ENCODE measurements at places on chromosomes 3 and 15.

DNA sequence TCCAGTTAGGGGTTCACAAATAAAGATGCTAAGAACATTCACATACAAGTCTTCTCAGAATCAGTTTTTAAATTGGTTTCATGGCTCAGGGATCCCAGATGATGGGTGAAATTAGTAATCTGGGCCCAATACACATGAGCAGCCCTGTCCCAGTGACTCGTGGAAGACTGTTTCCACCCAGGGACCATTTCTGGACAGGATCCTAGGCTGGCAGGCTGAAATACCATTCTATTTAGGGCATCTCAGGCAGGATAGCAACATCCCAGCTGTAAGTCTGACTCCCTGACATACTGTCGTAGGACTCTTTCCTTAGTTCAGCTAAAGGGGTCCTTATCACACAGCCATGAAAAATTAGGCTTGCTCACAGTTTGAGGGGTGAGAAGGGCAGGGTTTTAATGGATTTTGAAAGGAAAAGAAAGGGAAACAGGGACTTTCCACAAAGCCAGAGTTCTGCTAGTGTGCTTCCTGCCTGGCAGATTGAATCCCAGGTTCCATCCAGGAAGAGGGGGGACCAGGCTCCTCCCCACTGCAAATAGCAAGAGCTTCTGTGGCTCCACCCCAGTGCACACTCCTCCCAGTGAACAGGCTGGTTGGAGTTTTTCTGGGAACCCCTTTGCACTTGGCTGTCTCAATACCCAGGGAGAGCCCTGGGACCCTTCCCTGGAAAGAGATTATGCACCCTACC, 41.3 kb upstream of the LYZL4 start:
- no peak for DNase-seq

- DNase-seq, result no peak
These were observed 765.3 kb downstream of the TBL1XR1 start for GRCh38 chr3:176431991-176432390.

GRCh38 chr3:170765419-170766078, 104.4 kb downstream of the RPL22L1 start:
- DNase-seq, result no peak

DNA sequence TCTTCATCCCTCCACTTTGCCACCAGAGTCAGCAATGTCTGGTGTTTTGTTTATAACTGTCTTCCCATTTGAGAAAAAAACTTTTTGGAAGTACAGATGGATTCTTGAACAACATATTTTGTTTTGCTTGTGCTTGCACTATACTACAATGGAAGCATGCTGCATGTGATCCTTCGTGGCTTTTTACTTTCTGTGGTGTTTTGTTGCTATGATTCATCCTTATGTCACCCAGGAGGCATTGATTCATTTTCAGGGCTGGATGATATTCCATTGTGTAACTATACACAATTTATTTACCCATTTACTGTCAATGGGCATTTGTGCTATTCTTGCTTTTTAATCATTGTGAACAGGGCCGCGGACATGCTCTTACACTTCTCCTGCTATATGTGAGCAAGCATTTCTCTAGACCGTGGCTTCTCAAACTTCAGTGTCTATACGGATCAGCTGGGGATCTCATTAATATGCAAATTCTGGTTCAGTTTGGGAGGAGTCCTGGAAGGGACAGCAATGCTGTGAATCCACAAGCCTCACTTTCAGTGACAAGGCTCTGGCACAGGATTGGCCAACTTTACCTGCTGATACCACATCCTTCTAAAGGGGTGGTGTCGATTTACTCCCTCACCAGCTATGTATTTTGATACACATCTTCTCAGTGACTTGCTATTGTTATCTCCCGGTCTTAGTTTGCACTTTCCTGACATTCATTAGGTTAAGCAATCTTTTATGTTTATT, 65.9 kb downstream of the POLR2M start:
- no peak for DNase-seq

- DNase-seq, result no peak
These were observed 262.1 kb upstream of the SATB1 start for GRCh38 chr3:18687286-18687685.

- no peak for DNase-seq
These were observed 91.7 kb upstream of the PDZRN3 start for GRCh38 chr3:73716418-73716817.

DNA sequence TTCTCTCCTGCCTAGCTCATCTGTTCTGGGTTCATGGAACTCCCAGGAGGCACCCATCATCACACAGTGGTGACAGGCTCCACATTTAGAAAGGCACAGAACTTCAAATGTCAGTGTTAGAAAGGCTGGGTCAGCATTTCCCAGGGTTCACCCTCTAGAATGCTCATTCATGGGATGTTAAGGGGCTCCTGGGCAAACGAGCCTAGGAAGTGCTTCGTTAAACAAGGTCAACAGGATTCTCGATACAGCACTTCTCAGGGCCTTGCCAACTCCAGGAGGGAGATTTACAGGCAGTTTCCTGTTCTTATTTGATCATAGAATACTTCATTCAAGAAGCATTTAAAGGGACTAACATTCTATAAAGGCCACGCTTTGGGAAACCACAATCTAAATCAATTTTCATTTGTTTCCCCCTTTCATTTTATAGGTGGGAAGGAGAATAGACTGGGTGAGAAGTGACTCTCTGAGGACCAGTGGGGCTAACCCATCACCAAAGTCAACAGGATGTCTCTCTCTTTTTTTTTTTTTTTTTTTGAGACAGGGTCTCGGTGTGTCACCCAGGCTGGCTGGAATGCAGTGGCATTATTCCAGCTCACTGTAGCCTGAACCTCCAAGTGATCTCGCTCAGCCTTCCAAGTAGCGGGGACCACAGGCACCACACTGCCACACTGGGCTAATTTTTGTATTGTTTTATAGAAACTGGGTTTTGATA, 14.3 kb downstream of the IGDCC4 start:
- no peak for DNase-seq

DNA sequence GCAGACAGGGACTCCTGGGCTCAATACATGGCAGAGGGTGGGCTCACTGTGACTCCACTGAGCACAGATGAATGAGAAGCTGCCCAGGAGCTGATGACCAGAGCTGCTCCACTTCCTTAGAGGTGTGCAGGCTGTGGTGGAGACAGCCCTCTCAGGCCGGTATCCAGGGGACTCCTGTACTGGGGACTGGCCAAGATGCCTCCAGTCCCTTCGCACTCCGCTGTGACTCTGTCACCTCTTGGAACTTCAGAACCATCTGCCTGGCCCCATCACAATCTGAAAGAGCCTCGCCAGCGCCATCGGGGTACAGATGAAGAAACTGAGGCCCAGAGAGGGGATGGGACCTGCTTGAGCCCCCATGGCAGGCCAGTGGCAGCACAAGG, 111.2 kb downstream of the ETFA start:
- no peak for DNase-seq

DNA sequence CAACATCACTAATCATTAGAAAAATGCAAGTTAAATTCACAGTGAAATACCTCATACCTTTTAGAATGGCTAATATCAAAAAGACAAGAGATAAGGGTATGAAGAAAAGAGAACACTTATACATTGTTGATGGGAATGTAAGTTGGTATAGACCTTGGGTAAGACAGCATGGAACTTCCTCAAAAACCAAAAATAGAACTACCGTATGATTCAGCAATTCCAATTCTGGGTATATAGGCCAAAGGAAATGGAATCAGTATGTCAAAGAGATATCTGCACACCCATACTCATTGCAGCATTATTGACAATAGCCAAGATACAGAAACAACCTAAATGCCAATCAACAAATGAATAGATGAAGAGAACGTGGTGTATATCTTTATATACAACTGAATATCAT, 166.8 kb upstream of the LRRN1 start:
- DNase-seq, result no peak

DNA sequence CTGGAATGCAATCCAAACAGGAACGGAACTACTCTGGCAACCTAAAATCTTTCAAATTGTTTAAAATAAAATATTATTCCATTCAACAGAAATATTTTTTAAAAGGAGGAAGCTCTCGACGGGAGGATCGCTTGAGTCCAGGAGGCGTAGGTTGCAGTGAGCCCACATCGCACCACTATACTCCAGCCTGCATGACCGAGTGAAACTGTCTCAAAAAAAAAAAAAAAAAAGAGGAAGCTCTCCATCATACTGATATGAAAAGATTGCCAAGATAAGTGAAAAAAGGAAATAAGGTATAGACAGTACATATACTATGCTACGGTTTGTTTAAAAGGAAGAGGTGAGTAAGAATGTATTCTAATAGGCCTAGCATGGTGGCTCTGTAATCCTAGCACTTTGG, 3.6 kb downstream of the RAD18 start:
- DNase-seq, result no peak

DNA sequence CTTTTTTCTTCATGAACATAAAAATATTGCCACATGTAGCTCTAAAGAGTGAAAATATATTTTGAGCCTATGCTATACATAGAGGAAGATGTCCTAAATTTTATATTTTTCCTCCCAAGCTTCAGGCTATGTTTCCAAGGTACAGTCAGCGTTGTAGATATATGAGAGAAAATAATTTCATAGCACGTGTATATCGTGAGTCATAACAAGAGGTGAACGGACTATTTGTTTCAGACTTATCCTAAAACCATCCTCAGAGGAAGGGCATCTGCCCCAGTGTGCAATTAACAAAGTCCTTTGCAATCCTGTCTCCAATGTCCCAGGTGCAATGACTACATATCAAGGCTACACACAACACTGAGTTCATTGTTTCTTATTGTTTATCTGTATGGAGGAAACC, 177.3 kb upstream of the ARRDC4 start:
- no peak for DNase-seq

DNA sequence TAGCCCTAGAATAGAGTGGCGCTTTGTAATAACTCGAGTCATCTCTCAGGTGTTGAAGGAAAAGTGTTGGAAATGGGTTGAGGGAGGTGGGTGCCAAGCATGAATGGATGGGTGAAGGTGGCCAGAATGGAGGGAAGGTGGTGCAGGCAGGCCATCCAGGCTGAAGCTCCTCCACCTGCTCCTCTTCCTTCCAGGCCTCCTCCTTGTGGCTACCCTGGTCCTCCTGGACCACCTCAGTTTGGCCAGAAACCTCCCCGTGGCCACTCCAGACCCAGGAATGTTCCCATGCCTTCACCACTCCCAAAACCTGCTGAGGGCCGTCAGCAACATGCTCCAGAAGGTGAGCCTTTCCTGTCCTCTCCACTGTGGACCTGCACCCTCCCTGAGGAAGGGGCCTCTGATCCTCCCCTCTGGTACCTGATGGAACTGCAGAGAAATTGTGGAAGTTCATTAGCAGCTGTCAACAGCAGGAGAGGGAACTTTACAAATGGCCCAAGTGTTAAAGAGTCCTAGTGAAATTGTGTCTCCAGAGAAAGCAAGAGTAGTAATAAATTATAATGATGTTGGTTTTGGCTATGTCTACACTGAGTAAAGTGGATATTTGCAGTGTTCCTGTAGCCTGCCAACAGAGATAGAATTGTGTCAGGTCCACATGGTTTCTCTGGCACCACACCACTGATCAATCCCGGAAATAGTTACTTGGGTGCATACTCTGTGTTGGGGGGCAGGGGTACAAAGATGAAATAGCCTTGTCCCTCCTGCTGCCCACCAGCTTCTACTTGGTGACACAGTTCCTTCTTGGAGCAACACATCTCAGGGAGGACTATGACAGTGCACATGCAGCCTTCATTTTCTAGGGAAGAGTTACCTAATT, 1.6 kb downstream of the IL12A start:
- peak; percentile 31 for DNase-seq

GRCh38 chr3:33989229-33989628, 190.8 kb downstream of the PDCD6IP start:
- DNase-seq, result no peak

GRCh38 chr15:59886441-59886840, 117.7 kb upstream of the FOXB1 start:
- no peak for DNase-seq

GRCh38 chr3:95474338-95474737, 1340.1 kb upstream of the EPHA6 start:
- no peak for DNase-seq

- no peak for DNase-seq
These were observed 16.0 kb downstream of the NR2F2 start for GRCh38 chr15:96346409-96346970.

DNA sequence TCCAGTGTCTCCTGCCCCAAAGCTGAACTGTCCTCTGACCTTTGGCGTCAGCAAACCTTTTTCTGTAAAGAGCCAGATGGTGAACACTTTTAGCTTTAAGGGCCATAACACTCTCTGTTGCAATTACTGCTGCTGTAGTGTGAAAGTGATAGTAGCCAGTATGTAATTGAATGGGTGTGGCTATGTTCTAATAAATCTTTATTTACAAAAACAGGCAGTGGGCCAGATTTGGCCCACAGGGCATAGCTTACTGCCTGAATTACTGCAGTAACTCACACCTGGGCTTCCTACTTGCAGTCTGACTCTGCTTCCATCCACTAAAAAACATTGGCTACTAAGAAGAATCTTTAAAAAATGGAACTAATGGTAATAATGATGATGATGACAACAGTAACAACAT, 68.0 kb upstream of the SLC6A11 start:
- no peak for DNase-seq

DNA sequence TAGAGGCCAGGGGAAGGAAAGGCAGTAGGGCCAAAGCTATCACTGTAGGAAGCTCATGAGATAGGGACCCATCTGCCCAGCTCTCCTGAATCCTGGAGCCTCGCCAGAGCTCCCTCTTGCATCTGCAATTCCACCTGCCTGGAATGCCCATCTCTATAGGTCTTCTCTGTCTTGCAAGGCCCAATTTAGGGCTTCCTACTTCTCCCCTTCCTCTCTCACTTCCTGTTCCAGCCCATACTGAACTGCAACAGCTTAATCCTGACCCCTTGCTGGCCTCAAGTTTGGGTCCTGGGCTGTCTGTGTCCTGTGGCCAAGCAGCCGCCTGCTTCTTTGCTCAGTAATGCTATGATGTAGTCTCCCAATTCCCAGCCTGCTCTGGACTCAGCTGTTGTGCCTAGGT, 3.6 kb upstream of the PTPN23 start:
- no peak for DNase-seq

- DNase-seq, result no peak
These were observed 48.7 kb upstream of the SKOR1 start for GRCh38 chr15:67776600-67776999.

- no peak for DNase-seq
These were observed 235.7 kb downstream of the SLC9A9 start for GRCh38 chr3:143612541-143612940.

DNA sequence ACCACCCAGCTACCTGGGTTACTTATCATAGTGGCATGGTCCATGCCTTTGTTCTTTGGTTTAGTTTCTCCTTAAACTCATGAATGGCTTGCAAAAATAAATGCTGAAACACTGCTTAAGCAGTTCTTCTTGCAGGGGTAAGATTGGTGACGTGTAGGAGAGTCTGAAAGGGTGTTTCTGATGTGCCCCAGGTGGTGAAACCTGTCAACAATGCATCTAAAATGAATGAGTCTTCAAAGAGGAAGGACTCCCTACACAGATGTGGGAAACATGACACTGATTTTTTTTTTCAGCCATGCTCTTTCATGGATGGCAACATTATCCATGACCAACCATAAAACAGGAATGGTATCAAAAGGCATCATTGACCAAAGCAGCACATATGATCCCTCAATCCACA, 72.0 kb downstream of the KCNH8 start:
- DNase-seq, result no peak

All from LNCaP clone FGC (cell line).